ENCODE measurements at places on chromosomes 4 and X.

- no peak for DNase-seq
Measured at GRCh38 chrX:107547621-107548020, 80.7 kb upstream of the PRPS1 start.

- DNase-seq = no peak
Measured at GRCh38 chr4:149884529-149885181, 69.0 kb upstream of the IQCM start.

GRCh38 chr4:87033902-87034301, 99.1 kb downstream of the AFF1 start:
- DNase-seq = no peak

DNA sequence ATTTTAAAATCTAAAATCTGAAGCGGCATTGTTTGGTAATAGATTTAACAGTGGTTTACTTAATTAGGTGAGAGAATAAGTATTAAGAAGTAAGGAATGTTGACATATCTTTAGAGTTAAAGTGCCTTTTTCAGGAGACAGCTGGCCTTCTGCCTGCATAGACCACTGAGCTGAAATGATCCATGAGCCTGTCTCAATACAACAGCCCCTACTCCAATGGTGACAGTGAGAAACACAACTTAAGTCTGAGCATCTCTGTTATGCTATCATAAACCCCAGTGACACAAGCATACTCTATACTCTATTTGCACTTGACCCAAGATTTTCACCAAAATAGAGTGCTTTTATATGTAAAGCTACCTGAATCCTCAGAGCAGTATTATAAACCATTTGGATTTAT, 137.9 kb downstream of the GRIA2 start:
- no peak for DNase-seq

- DNase-seq = peak; percentile 20
Measured at GRCh38 chr4:89489338-89489771, 181.8 kb upstream of the GPRIN3 start.

DNA sequence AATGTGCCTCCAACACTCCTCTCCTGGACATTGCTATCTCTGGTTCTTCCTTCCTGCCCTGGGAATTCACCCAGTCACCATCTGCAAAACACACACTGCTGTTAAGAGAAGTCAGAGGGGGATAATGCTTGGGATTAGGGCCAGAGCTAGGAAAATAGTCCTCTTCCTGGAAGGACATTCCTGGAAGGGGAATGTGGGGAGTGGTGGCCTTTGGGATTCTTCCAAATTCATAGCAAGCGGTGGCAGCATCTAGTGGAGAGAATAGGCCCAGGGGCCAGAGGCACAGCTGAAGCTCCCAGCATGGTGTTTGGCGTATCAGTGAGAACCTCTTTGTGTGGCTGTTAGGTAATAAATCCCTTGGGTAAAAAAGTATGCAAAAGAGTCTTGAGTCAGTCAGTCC, 34.3 kb downstream of the SHROOM4 start:
- DNase-seq = no peak

Measured in right hindlimb (tissue), 1 donor.